ENCODE measurements at places on chromosomes 4 and X.

DNA sequence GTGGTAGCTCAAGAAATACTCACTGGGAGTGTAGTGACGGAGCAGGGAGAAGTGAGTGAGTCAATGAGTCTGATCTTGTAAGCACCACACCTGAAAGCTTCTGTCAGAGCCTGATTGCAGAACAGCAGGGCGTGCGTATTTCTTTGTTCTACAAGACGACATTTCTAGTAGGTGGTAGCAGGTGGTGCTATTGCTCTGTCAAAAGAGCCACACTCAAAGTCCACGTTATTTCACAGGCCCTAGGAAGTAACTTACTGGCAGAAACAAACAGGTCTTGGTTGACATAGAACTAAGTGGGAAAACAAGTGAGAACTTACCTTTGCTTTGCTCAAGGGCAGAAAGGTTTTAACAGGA, 46.4 kb upstream of the SPRY1 start:
- no peak for DNase-seq

DNA sequence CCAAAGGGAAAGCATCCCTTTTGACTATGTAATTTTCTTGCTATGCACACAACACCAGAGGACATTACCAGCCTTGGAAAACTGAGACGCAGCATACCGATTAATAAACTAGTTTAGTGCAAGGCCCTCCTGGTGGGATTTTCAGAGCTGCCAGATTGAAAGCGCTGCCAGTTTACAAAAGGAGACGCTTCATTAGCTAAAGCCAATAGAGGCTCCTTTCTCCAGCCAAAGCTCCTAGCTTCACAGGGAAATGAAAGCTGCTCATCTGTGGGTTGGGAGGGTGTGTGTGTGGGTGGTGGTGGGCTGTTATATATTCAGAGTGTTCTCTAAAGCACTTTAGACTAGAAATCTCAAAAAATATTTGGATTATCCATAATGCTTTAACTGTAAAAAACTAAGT, 32.4 kb downstream of the SPANXN4 start:
- DNase-seq, result no peak

DNA sequence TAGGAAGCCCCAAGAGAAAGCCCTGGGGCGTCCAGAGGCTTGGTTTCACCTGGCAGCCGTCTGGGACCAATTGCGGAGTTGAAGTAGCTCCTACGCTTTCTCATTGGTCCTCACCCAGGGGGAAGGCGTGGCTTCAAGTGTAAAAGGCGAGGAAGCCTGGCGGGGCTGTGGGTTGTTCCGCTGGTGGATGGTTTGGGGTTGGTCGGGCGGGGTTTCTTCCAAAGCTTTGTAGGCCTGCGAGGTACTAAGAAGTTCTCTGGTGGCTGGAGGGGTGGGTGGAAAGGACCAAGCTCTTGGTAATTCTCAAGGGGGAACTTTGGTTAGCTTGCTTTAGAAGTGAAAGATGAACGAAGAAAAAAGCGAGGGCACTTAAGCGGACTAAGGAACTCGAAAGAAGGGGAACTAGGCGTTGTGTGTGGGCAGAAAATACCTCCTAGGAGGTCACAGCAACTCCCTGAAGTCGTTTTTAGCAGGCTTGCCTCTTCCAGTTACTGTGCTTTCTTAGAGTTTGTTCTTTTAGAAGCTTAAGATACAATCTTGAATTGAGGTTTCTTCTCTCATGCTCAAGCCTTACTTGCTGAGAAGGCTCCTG, 36.6 kb downstream of the CCNG2 start:
- DNase-seq, result peak; percentile 41

- no peak for DNase-seq
Observed at GRCh38 chr4:100360211-100360610, 157.6 kb downstream of the EMCN start.

DNA sequence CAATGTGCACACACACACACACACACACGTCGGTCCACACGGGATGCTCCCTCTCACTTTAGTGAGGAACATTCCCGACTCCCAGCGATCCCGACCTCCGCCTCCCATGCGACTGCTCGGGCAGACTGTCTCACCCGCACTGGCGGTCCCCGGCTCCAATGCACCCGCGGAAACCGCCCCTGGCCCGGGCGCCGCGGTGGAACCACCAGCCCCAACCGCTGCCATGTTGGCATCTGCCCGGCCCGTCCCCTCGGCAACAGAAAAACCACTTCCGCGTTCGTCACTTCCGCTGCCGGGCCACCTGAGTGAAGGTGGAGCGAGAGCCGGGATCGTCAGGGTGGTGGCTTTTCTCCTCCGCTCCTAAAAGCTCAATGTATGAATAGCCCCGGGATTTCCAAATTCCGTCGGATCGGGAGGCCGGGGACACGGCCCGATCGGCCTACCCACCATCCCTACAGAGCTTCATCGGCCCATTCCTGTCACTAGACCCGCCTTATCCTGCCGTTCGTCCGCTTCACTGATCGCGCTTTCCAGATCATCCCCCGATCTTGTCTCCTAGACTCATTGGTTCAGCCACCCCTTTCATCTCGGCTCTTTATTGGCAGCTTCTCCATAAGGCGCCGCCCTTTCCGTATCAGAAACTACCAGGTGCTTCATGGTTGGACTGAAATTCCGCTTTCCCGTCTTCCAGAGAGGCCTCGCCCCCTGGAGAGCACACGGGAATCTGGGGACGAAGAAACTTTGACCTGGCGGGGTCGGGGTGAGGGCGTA, at the start of gene SLC35A2:
Gene SLC35A2 (minus strand): TSS at position 235 of the 771 bp plus-strand sequence. CDS start 10 bp downstream, at position 225.
- DNase-seq, result peak; percentile 73

DNA sequence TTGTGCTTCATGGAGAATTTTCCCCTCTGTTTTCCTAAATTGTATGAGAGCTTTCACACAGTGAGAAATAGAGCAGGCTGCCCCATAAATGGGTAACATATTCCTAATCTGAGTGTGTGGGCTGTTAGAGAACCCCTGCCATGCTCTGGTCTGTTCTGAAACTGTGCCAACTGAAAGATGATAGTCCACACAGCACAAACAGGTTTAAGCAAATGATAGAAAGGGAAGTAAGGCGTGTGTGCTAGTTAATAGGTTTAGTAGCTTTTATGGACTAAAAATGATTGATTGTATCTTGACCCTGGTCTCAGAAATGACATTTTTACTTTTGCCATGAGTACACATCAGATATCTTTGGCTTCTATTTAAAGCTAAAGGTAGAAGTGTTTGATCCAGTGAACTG, 106.2 kb downstream of the PRRG1 start:
- DNase-seq, result no peak

DNA sequence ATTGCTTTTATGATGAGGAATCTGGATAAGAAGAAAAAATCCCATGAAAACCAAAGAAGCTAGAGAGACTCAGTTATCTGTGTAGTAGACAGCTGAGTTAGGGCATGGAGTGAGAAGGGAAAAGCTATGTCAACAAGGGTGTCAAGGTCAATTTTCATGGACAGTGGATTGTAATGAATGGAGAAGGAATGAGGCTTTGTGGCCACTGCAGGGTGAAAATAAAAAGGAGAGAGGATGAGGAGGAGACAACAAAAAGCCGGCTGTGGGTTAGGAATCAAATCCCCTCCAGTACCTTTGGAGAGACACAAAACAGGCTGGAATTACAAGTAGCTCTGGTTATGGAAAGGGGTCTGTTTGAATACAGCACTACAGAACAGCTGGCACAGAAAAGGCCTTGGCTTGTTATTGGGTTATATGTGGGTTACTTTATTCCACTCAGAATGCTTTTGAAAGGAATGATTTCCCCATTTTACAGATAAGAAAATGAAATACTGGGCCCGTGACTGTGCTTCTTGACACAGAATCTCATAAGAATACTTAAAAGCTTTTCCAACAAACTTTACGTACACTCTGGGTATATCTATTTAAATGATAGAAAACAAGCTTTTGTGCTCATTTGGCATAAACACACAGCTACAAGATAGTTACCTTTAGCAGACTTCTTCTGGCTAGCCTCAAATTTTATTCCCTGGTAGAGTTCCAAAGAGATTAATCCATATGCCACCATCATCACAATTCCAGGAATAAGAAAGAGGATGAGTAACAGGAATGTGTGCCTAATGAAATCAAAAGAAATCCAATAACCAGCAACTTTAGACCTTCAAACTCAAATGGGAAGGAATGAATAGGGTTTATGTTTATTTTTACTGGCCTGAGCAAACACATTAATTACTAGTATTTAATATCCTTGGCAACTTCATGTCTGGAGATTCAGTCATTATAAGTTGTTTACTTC, 7.5 kb downstream of the CCKAR start:
- DNase-seq, result no peak

Data from stimulated activated CD8-positive, alpha-beta memory T cell treated with anti-CD3 and anti-CD28 coated beads, Interleukin-7, amount 100 ng/mL, for 48 hours (primary cell).